ENCODE measurements at places on chromosomes 4 and X. TPM values are rescaled to one million over a fixed set of nuclear protein-coding genes. Genes with fewer than 3 reads are reported as not detected.

Gene EMD
- 49.2 TPM for total RNA-seq

Gene MAGEB2
- not detected for total RNA-seq

Gene SPANXA1
- not detected for total RNA-seq

Gene NOA1
- 15.6 TPM for total RNA-seq

Gene CA5B
- total RNA-seq: 21.1 TPM

Gene MAP7D3
- total RNA-seq: 9.5 TPM

Gene RHOH
- 169 TPM for total RNA-seq

Gene DIAPH2
- 31.7 TPM for total RNA-seq

Gene CSAG1
- not detected for total RNA-seq

Gene C4orf36
- total RNA-seq: not detected

Gene CNGA2
- total RNA-seq: not detected

Gene PRDM8
- 15.5 TPM for total RNA-seq

Gene CLOCK
- 14.5 TPM for total RNA-seq

Gene REST
- total RNA-seq: 34.9 TPM

Gene ODAM
- not detected for total RNA-seq

Gene STATH
- total RNA-seq: not detected

- no peak overlapping the region for H3K4me3 ChIP-seq
- no peaks in the 10 kb centered on the region for H3K36me3 ChIP-seq
- no peak for DNase-seq
- H3K27ac ChIP-seq: no peak overlapping the region
- H3K27me3 ChIP-seq: peaks cover 27% of the 10 kb centered on the region
These were observed 65.9 kb downstream of the WWC2 start for GRCh38 chr4:183164963-183165362.

DNA sequence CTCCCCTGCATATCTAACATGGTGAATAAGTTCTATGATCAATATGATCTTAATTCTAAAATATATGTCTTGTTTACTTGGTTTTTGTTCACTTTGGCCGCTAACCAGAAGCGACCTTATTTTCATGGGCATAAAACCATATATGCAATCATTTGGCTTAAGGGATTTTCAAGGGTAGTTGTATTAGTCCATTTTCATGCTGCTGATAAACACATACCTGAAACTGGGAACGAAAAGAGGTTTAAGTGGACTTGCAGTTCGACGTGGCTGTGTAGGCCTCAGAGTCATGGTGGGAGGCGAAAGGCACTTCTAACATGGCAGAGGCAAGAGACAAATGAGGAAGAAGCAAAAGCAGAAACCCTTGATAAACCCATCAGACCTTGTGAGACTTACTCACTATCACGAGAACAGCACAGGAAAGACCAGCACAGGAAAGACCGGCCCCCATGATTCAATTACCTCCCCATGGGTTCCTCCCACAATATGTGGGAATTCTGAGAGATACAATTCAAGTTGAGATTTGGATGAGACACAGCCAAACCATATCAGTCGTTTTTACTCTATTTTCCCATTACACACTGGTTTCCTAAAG is 114.3 kb upstream of the CPEB2 start:
- DNase-seq: no peak
- H3K36me3 ChIP-seq: no peaks in the 10 kb centered on the region
- H3K4me3 ChIP-seq: no peak overlapping the region

DNA sequence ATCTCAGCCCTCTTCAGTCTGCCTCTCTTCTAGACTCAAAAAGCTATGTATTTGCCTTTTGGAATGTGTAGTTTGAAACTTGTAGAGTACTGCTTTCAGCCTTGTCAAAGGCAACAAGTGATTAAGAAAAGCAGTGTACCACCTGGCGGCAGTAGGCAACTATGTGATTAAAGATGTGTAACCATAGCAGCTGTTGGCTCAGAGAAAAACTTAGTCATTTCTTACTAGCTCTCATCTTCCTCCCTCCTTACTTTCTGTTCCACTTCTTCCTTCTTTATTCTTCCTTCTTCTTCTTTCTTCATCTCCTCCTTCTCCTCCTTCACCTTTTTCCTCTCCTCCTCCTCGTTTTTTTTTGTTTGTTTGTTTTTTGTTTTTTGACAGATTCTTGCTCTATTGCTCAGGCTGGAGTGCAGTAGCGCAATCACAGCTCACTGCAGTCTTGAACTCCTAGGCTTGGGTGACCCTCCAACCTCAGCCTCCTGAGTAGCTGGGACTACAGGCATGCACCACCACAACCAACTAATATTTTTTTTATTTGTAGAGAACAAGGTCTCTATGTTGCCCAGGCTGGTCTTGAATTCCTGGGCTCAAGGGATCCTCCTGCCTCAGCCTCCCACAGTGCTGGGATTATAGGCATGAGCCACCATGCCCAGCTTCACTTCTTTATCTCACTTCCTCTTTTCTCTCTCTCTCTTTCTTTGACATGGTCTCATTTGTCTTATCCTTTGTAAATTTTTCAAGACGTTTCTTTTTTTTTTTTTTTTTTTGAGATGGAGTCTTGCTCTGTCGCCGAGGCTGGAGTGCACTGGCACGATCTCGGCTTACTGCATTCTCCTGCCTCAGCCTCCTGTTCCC is 32.6 kb downstream of the ABHD18 start:
- peaks cover 20% of the 10 kb centered on the region for H3K36me3 ChIP-seq
- no peak overlapping the region for H3K4me3 ChIP-seq
- H3K4me1 ChIP-seq: peaks cover 14% of the 10 kb centered on the region
- no peaks in the 10 kb centered on the region for H3K27me3 ChIP-seq

GRCh38 chr4:138450546-138451275 is 208.6 kb upstream of the SLC7A11 start:
- no peak overlapping the region for H3K27ac ChIP-seq
- no peaks in the 10 kb centered on the region for H3K4me1 ChIP-seq
- H3K36me3 ChIP-seq: no peaks in the 10 kb centered on the region
- no peak for DNase-seq

DNA sequence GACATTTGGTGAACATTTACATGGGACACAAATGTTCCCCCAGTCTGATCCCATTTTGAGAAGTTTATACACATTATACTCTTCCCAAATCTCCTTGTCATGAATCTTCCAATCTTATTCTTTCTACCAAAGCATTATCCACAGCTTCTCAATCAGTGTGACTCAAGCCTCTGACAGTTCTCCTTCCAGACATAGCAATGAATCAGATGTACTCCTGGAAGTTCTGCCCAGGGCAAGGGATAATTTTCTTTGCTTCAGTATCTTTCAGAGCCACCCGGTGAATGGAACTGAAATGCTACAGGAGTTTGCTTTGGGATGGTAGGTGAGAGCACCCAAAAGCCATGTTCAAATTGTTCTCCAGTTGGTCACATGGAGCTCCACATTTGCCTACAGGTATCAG is 145.5 kb downstream of the ANXA5 start:
- no peak overlapping the region for H3K27ac ChIP-seq
- no peak for DNase-seq
- H3K4me3 ChIP-seq: no peak overlapping the region

DNA sequence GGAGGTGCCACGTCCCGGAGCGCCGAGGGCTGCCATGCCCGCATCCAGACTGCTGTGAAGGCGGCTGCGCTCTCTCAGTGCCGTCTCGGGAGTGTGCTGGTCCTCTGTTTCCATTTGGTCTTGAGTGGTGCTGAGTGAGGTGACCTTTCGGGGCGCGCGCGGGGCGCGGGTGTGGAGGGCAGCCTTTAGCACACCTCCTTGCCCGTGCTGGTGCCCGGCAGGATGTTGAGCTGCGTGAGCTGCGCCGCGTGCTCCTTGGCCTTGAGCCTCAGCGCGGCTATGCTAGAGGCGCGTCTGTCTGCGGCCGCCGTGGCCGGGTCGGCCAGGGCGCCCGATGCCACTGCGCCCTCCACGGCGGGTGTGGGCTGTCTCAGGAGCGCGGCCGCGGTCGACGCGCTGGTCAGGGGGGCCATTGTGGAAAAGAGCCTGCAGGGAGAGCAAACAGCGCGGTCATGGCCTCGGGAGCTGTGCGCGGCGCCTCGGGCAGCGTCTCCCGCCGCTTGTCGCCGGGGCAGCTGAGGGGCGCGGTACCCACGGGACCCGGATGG is 11.2 kb downstream of the ARX start:
- no peak for DNase-seq
- H3K27ac ChIP-seq: no peak overlapping the region
- H3K4me1 ChIP-seq: peaks cover 9% of the 10 kb centered on the region
- no peak overlapping the region for H3K4me3 ChIP-seq
- H3K36me3 ChIP-seq: no peaks in the 10 kb centered on the region

DNA sequence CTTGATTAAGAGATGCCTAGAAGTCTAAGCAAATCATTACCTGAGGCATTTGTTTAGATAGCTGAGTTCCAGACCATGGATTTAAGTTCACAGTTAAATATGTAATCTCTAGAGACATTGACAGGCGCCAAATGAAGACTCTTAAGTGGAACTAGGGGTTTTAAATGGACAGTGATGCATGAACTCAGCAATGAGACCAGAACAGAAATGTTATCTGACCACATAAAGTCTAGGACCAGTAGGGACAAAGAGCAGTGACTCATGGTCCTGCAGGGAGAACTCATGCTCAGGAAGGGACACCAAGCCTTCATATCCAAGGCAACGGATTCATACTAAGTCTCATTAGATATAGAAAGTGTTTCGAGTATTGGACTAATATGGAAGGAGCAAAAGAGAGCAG is 152.3 kb downstream of the PPARGC1A start:
- H3K4me3 ChIP-seq: no peak overlapping the region
- no peaks in the 10 kb centered on the region for H3K36me3 ChIP-seq
- no peaks in the 10 kb centered on the region for H3K27me3 ChIP-seq
- H3K4me1 ChIP-seq: no peaks in the 10 kb centered on the region

DNA sequence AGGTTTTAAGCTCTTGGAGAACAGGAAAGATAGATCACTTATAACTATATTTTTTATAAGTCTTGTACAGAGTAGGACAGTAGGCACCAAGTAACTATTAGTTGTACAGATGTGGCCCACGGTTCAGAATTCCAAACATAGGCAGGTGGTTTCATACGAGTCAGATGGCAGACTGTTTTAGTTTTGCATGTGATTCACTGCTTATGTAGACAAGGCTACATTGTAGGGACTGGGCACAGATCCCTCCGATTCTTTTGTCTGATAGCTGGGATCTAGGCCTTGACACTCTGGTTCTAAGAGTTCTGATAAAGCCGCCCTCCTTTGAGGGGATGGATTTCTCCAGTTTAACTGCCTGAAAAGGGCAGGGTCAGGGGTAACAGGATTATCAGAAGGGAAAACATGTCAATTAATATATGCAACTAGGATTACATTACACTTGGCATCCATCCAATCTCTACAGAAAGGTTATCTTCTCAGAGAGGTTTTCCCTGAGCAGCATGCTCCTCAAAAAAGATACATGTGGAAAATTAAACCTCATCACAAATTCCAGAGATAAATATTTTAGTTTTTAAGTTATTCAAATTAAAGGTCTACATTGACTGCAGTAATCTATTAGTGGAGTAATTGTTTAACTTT is 87.8 kb downstream of the SPRY1 start:
- peaks cover 16% of the 10 kb centered on the region for H3K4me1 ChIP-seq
- H3K27me3 ChIP-seq: no peaks in the 10 kb centered on the region
- H3K27ac ChIP-seq: no peak overlapping the region
- no peak for DNase-seq
- H3K4me3 ChIP-seq: no peak overlapping the region
- no peaks in the 10 kb centered on the region for H3K36me3 ChIP-seq

GRCh38 chrX:139890991-139891700 is 41.7 kb downstream of the ATP11C start:
- peaks cover 21% of the 10 kb centered on the region for H3K4me1 ChIP-seq
- H3K36me3 ChIP-seq: no peaks in the 10 kb centered on the region
- DNase-seq: no peak
- no peak overlapping the region for H3K27ac ChIP-seq
- H3K4me3 ChIP-seq: peak overlapping the region; percentile 13
- H3K27me3 ChIP-seq: no peaks in the 10 kb centered on the region
